ENCODE measurements at places on chromosomes 2 and 18.

- no peak for DNase-seq
Measured at GRCh38 chr2:172909454-172909853, 166.2 kb upstream of the MAP3K20 start.

GRCh38 chr18:44821924-44822323 is 141.2 kb downstream of the SETBP1 start:
- no peak for DNase-seq

DNA sequence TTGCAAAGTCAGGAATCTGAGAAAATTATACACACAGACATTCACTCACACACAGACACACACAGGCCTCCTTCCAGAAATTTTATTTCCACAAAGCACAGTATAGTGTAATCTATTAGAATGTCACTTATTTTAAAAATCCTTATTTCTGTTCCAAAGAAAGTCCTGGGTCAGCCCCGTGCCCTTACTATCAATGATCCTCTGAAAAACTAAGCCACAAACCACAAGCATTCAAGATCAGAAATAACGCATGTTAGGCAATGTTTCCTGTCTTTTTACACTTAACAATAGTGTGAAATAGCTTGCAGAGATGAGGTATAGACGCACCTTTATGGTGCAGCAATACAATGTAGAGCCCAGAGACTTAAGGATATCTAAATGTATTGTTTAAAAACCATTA is 25.8 kb downstream of the TBC1D8 start:
- DNase-seq, result peak; percentile 43

DNA sequence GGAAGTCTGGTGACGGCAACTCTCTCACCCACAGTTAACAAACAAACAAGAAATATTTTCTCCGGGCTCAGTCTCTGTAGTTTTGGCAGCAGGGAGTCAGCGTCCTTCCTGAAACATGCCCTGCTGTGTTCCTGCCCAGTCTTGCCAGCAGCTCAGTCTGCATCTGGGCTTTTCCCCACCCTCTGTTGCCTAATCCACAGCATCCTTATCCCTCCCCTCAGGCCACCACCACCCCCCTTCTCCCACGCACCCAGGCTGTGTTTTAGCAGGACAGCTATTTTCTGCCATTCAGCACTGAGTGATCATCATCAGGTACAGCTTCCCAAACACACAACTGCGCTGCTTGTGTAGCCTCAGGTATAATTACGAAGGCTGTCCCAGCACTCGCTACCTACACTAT is 168.2 kb downstream of the DPP10 start:
- no peak for DNase-seq

DNA sequence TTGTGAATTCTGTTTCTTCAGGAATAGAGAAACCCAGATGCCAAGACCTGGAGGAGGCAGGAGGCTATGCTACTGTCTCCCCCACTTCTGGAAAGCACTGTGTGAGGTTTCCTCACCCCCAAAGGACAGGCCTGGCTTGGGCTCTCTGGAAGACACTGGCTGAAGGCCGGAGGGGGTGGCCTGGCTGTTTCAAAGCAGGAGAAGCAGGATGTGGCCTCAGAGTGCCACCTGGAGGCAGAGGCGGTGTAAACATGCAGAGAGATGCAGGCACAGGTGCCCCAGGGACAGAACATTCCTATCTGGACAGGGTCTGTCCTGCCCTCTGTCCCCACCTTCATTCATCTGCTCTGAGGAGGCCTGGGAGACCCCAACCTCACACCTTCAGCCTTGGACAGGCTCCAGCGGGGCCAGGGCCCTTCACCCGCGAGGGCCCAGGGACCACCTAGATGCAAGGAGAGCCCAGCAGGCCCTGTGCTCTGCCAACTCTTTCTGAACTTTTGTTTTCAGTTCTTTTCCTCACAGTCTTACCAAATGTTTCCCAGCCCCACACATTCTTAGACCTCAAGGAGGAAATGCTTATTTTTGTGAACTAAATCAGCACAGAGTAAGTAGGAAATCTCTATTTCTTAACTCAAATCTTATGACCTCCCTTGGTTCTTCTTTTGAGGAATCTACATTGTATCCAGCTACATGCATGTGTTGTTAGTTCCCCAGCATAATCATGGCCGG is 79.2 kb downstream of the LONRF2 start:
- peak; percentile 49 for DNase-seq

DNA sequence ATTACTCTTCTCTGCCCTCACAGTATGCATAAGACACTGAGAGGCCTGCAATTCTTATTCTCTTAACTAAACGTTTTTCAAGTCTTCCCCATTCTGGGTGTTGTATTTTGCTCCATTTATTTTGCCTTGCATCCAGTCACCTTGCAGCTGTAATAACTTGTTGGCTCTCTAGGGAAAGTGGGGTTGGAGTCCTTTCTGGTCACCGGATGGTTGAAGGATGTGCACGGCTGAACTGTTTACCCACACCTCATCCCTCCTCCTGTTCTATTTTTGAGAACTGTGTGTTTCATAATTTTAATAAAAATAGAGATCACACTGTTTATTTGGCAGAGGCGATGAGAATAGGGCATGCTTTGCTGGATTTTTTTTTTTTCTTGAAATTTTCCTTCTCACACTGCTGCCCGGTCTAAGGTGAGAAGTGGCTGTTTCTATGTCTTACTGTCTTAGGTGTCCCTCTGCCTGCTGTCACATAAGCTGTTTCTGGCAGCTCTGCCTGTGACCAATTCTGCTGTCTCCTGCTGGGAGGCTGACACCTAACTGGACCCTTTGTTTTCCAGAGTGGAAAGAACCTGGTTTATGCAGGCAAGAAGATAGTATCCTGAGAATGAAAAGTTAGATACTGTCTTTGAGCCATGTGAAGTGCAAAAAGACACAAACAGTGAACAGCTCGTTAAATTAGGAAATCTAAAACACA is 342.6 kb downstream of the DPP10 start:
- no peak for DNase-seq

DNA sequence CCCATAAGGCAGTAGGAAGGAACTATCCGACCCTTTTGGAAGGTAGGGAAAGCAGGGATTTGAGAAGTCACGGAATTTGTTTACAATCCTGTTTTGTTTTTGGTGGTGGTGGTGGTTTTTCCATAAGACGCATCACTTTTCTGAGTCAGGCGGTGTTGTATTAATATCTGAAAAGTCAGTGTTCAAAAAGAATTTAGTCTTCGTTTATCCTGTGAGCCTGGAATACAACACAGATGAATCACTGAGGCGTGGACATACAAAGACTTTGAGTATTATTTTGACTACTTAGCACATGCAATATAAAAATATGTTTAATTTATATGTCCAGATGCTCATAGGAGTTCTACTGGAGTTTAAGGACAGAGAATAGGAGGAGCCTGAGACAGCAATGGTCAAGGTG is 785 bp downstream of the ZNF892 start:
- peak; percentile 38 for DNase-seq

DNA sequence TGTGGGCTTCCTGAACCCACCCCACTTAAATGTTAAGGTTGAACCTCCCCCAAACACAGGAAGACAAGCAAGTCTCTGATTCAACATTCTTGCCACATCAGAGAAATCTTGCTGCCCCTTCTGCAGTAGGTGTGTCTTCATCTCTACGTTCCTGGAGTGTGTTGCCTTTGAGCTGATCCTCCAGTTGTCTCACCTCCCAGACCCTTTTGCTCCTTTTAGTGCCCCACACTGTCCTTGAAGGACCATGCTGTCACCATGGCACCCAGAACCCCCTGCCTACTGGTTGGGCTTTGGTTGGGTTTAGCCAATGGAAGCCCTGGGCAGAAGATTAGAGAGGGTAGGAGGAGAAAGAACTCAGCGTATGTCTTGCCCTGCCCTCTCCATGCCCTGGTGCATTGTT is 10.7 kb downstream of the CAB39 start:
- no peak for DNase-seq

- no peak for DNase-seq
Measured at GRCh38 chr2:37560241-37560848, 111.1 kb downstream of the CDC42EP3 start.

DNA sequence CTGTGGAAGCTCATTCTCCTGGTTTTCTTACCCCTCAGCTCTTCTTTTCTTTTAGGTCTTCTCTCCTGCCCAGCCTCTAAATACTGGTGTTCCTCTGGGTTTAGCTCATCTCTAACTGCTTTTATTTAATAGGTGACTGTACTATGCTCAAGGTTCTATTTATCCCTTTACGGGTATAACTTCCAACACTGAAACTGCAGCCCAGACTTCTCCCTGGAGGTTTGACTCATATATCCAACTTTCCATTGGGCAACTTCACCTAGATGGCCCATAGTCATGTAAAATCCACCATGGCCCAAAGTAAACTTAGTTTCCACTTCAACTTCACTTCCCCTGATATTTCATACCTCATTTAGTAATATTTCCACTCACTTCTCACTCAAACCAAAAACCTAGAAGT is 273.1 kb downstream of the PLCL1 start:
- peak; percentile 43 for DNase-seq

DNA sequence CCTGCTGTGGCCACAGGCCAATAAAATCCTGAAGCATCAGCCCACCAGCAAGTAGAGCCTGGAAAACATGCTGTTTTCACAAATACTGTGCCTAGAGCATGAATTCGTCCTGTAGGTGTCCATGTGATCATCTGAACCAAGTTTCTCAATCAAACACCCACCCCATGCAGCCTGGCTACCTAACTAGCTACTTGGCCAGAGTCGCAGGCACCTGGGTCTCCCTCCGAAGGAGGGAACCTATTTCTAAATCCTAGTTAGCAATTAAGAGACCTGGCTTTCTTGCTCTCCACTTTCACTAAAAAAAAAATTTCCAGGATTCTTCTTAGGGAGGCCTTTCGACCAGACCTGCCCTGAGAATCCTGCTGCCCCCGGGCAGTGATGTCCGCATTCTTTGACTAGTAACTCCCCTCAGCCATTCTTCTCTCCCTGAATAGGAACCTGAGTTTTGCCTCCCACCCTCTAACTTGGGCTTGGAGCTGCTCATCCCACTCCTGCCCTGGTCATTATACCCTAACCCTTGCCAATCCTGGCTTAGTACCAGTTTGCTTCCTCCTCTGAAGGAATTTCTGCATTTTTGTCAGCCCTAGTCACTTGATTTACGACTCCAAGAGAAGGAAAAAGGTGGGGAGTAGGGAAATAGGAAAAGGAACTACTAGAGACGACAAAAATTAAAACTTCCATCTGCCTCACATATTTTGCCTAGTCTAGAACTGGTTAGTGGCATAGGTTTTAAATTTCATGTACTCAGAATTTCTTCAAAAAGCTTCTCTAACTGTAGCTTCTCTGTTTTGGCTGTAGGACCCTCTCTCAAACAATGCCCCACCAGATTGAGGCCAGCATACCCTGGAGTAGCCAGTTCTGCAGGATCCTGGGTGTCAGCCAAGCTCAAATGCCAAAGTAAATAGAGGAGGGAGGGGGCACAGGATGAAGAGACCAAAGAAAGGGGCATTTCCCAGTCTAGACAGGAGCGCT is 25.4 kb upstream of the TANK start:
- DNase-seq, result peak; percentile 24

- peak; percentile 29 for DNase-seq
Measured at GRCh38 chr2:170362871-170363631, 185.1 kb downstream of the MYO3B start.

- no peak for DNase-seq
Measured at GRCh38 chr2:226836548-226836885, 663 bp downstream of the RHBDD1 start.

- no peak for DNase-seq
Measured at GRCh38 chr2:104873689-104874054, 19.8 kb downstream of the POU3F3 start.

DNA sequence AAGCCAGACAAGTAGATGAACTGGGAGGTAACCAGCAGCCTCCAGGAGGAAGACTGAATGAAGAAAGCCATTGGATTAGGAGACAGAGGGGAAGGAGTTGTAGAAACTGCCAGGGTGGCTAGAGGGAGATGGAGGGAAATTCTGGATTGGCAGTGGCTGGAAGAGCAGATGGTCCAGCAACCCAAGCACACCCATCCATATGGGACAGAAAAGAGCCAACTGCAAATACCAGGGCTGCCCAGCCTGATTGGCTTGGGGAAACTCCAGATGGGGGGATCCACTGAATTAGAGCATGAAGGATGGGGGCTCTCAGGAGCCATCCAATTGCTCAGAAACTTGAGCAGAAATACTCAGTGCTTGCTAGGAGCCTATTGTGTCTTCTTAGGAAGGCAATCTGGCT is 173.5 kb upstream of the EPB41L3 start:
- DNase-seq, result no peak

- DNase-seq, result no peak
Measured at GRCh38 chr2:41729800-41730364, 317.9 kb upstream of the PKDCC start.

GRCh38 chr2:239716536-239717318 is 308.4 kb downstream of the NDUFA10 start:
- DNase-seq, result peak; percentile 38

Data from fibroblast of mammary gland (primary cell).